ENCODE measurements at places on chromosomes 2 and 18.
A peak's percentile ranks its signal among the peaks of the same experiment; 100 is the strongest.

- DNase-seq = no peak
These were observed 92.3 kb downstream of the CTAGE1 start for GRCh38 chr18:22325396-22325795.

GRCh38 chr2:19932928-19933327, 31.1 kb upstream of the TTC32 start:
- peak; percentile 5 for DNase-seq

DNA sequence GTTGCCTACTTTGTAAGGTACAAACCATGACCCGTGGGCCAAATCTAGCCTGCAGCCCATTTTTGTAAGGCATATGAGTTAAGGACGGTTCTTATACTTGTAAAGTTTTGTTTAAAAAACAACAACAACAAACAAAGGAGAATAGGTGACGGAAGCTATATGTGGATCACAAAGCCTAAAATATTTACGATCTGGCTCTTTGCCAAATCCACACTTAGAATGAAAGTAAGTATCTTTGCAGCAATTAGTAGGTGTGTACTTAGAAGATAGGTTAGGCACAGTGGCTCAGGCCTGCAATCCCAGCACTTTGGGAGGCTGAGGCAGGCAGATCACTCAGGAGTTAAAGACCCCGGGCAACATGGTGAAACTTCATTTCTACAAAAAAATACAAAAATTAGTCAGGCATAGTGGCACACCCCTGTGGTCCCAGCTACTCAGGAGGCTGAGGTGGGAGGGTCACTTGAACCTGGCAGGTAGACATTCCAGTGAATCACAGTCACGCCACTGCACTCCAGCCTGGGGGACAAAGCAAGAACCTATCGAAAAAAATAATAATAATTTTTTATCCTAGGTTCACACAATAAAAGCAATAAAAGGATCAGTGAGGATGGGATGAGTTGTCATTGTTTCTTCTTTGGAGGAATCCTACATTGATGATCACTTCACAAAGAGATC, 57.8 kb upstream of the CTAGE1 start:
- DNase-seq = no peak

GRCh38 chr2:206840999-206841398, 75.6 kb downstream of the FASTKD2 start:
- no peak for DNase-seq

GRCh38 chr18:35610724-35611123, 29.2 kb downstream of the GALNT1 start:
- no peak for DNase-seq

DNA sequence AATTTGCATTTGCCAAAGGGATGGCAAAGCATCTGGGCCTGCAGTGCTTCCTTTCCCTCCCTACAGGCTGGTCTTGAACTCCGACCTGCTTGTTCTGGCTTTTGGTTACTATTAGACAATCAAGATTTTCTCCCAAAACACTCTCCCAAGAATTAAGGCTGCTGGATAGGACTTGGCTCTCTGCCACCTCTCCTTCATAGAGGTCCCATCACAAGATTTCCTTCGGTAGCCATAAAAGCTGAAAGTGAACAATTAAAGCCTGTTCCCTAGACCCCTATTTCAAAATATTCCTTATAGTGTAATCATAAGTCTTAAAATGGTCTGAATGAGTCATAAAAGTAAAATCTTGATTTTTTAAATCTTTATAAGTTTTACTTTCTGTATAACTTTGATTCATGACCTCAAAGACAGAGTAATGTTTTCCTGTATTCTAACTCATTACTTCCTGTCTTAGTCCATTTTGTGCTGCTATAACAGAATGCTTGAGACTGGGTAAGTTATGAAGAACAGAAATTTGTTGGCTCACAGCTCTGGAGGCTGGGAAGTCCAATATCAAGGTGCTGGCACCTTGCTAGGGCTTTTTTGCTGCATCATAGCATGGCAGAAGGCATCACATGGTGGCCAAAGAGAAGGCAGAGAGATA, 37.8 kb upstream of the TNP1 start:
- DNase-seq = no peak

DNA sequence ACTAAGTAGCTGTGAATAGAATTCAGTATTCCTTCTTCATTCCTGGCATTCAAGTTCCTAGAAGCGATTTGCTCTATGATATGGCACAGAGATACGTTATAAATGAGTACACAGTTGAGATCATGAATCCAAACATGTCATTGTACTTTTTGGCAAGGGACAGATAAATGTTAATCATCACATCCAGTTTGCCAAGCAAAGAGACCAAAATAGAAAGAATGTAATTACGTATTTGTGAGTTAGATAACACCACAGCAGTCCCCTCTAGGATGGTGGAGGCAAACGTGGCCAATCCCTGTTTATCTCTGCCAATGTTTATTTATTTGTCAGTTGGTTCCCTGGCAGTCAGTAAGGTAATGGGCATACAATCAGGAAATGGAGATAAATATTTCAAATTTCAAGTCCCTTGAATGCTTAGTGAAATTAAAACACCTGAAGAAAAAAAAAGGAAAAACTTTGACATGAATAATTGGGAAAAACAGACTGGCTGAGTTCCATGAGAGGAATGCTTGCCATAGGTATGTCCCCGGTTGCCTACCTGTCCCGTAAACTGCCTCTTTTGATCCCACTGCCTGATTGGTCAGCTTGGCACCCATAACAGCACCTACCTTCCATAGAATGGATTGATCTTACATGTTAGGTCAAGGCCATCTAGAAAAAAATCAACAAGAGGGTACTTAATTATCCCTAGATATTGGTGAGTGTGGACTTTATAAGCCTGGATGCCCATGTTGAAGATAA, 451.1 kb upstream of the NETO1 start:
- no peak for DNase-seq

- DNase-seq = no peak
These were observed 307.9 kb downstream of the CCDC178 start for GRCh38 chr18:33132657-33133056.

- peak; percentile 13 for DNase-seq
These were observed 249.9 kb downstream of the PARD3B start for GRCh38 chr2:204795156-204795555.

GRCh38 chr18:50886929-50887328, 8.0 kb downstream of the ME2 start:
- DNase-seq = no peak

DNA sequence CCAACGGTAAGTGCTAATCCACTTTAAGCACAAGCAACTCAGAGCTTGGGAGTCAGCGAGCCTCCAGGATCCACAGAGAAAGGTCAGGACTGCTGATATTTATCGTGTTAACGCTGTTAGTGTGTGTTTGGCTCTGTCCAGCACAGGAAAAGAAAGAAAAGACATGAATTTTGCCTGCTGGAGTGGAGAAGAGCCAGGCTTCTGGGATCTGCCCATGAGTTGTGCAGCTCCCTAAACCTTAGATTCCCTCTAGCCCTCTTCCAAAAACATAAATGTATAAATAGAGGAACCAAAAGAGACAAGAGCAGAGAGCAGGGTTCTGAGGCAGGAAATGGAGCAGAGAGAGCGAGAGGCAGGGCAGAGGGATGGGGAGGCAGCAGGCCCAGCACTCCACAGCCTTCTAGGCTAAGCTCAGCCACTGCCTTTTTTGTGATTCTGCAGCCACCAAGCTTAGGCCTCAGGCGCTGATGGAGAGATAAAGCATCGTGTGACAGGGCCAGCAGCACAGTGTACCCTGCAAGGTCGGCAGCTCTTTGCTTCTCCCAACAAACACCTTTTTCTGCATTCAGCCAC, 14.5 kb upstream of the MAT2A start:
- peak; percentile 29 for DNase-seq

- peak; percentile 94 for DNase-seq
These were observed 349.8 kb downstream of the RBM43 start for GRCh38 chr2:150911766-150912280.

- DNase-seq = no peak
These were observed 34.3 kb downstream of the CCDC68 start for GRCh38 chr18:54924948-54925347.

DNA sequence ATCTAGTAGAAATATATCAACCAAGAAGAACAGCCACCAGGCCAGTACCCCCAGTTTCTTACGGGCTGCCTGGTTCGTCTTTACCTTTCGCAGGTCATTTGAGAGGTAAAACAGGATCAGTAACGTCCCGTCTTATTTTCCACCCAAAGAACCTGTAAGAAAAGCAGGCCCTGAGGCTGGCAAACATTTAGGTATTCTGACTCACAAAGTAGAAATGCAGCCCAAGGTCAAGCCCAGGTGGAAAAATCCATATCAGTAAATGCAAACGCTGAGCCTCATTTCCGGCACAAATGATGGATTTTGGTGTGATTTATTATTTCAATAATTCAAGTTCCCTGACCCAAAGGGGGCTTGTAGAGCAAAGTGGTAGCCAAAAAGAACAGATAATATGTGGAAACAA, 171.2 kb downstream of the ZNF516 start:
- no peak for DNase-seq

DNA sequence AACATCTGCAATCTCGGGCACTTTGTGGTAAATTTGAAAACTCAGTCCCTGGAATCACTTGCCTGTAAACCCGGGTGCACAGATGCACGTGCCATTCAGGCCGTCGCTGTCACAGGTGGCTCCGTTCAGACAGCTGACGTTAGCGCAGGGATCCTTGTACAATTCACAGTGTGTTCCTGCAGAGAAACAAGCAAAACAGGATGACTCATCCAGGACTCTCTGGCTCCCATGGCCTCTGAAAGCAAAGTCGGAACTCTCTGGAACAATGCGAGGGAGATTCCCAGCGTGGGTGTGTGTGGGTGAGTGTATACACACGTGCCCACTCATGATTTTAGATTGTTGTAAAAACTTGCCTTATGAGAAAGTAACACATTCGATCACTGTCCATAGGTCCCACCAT, 136.1 kb upstream of the PID1 start:
- DNase-seq = peak; percentile 43

DNA sequence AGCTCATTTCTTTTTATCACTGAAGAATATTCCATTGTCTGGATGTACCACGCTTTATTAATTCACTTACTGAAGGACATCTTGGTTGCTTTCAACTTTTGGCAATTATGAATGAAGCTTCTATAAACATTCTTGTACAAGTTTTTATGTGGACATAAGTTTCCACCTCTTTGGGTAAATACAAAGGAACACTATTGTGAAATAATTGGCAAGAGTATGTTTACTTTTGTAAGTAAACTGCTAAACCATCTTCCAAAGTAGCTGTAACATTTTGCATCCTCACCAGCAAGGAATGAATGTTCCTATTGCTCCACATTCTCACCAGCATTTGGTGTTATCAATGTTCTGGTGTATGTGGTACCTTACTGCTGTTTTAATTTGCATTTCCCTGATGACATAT, 15.8 kb upstream of the VWC2L start:
- no peak for DNase-seq

DNA sequence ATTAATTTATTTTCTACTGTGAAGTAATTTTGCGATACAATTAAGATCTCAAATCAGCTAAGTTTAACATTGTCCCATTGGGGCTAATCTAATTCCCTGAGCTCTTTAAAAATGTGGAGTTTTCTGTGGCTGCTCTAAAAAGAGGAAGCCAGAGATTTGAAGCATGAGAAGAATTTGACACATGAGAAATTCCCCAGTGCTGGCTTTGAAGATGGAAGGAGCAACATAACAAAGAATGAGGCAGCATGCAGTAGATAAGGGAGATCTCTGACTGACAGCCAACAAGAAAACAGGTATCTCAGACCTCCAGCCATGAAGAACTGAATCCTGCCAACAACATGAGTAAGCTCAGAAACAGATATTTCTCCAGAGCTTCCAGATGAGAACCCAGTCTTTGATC, 308.4 kb downstream of the ZNF804A start:
- no peak for DNase-seq

DNA sequence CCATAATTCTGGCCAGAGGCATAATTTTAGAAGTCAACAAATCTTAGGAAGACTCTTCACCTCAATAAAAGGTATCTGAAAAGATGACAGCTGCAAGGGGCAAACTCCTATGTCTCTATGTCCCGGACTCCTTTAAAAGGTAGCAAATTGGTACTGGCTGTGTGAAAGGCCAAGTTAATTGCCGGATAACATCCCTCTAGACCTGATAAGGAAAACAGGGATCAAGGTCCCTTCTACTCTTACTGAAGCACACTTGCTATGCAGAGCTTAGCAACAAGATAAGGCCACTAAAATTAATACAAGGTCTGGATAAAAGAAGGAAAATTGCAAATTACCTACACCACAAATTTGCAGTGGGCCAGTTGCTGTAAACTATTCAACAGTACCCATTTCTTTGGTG, 141.0 kb upstream of the EPC2 start:
- no peak for DNase-seq

- no peak for DNase-seq
These were observed 11.7 kb upstream of the SEMA4C start for GRCh38 chr2:96881349-96882195.

- no peak for DNase-seq
These were observed 231.5 kb downstream of the NYAP2 start for GRCh38 chr2:225630824-225631533.

DNA sequence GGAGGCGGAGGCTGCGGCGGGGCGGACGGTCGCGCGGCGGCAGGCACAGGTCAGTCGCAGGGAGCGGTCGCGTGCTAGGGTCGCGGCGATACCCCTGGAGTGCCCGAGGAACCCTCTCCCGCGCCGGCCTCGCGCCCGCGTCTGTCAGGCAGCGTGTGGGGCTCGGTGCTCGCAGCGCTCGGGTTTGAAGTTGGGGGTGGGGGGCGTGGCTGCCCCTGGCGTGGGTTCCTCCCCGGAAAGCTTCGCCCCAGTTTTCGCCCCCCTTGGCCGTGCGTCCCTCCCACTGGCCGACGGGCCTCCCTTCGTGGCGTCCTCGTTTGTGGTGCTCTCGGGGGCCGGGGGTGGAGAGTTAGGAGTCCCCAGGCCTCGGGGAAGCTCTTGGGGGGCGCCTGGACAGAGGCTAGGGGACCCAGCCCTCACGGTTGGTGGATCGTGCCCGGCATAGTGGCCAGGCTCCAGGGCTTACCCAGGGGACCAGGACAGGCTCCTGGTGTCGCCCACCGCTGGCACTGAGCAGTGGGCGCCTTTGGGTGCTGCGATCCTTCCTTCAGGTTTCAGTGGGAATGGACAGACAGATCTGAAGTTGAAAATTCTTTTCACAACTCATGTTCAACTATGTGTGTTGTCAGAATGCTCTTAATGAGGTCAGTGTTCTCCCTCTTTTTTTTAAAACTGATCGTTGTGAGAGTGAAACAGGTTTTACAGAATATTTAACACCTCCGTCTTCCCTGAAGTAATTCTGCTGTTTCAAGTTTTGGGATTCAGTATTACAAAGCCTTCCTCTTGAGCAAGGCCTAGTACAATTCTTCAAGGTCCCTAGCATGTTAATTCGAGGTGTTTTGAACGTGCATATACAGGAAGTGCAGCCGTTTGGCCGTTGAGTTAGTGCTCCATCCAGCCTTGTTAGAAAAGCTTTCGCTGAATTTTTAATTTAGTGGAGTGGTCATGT, 604 bp downstream of the RALBP1 start:
- DNase-seq = no peak

DNA sequence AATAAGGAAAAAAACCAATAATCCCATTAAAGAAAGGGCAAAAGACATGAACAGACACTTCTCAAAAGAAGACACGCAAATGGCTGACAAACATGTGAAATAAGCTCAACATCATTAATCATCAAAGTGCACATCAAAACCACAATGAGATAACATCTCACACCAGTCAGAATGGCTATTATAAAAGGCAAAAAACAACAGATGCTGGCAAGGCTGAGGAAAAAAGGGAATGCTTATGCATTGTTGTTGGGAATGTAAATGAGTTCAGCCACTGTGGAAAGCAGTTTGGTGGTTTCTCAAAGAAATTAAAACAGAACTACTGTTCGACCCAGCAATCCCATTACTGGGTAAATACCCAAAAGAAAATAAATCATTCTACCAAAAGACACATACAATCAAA, 285.6 kb downstream of the NR4A2 start:
- DNase-seq = no peak

GRCh38 chr2:239177325-239177724, 223.5 kb downstream of the HDAC4 start:
- no peak for DNase-seq
